ENCODE measurements at places on chromosomes 3 and 15.

- DNase-seq = no peak
These were observed 8.2 kb downstream of the OSBPL11 start for GRCh38 chr3:125587039-125587648.

DNA sequence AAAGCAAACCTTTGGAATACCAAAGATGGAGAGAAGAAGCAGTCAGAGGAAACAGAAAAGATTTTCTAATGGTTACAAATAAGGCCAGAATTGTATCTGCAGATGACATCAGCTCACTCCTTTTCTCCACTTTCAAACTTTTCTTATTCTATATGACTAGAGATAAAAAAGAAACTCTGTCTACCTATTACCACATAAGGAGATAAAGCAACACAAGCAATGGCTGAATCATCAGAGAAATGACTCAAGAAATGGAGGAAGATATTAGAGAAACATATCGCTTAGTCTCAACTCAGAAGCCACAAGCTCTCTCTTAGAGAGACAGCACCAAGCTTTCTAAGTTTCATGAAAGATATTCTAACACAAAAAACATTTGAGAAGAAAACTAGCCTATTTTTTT lies 784.0 kb downstream of the ZPLD1 start:
- no peak for DNase-seq

DNA sequence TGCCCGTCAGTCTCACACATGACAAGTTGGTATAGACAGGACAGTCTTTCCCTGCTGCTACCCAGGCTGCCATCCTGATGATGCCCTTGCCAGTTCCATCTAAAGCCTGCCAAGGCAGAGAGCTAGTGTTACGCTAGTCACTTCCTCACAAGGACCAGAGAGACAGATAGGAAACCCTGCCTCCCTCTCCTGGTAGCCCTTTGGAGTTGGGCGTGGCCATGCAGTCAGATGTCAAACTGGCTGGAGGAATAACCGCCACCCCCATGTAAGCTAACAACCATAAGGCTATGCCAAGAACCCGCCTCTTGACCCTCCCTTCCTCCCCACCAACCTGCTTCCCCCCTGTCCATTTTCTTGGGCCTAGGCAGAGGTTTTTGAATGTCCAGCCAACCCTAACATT lies 2.8 kb downstream of the TMEM115 start:
- DNase-seq = no peak

- no peak for DNase-seq
These were observed 12.4 kb downstream of the ISG20 start for GRCh38 chr15:88651136-88651732.

DNA sequence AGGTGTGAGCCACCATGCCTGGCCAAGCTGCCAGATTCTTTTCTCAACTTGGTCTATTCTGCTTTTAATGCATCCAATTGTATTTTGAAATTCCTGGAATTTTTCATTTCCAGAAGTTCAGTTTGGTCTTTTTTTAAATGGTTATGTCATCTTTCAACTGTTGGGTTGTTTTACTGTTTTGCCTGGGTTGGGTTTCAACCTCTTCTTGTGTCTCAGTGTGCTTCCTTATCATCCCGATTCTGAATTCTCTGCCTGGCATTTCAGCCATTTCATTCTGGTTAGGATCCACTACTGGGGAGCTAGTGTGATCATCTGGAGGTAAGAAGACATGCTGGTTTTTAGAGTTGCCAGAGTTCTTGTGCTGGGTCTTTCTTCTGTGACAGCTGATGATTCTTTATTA lies 61.5 kb downstream of the LRRC49 start:
- no peak for DNase-seq

DNA sequence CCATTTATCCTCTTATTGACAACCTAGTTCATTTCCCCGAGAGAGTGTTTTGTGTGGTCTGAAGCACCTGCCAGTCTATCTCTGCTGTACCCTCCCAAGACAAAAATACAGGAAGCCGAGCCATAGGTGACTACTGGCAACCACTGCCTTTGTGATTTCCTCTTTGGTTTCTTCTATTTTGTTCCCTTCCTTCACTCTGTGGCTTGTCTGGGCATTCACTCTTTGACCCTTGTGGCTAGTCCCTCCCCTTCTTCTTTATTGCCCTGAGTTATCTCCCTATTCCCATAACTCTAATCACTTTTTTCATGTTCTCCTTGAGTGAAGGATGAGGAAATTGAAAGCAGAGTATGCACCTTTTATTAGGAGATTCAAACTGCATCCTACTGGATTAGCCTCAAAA lies at the start of gene ADGRG7:
Gene ADGRG7 (plus strand): TSS at position 297 of the 400 bp plus-strand sequence. CDS start 256 bp downstream, outside the sequence.
- DNase-seq = no peak

GRCh38 chr3:152317184-152317583 lies 48.5 kb downstream of the MBNL1 start:
- no peak for DNase-seq

All from effector memory CD4-positive, alpha-beta T cell (primary cell).